Lower leg skin (tissue), 4 donors: ENCODE measurements at places on chromosomes 12 and 14.

GRCh38 chr12:49130151-49131050 lies 794 bp downstream of the TUBA1B start:
- DNase-seq = peak; percentile 90

DNA sequence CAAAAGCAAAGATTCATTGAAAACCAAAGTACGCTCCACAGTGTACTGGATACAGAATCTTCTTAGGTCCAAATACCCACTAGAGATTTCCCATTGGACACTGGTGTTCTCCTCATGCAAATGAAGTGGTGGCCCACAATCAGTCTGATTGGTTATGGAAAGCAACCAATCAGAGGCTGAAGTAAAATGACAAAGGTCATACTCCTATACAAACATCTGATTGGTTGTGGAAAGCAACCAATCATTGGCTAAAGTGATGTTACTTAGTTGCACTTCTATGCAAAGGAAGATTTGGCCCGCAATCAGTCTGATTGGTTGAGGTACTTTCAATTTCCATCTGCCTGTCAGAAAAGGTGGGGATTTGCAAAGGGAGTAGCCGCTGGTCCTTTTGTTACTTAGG lies 1.3 kb upstream of the WASHC3 start:
- no peak for DNase-seq

- DNase-seq = no peak
Observed at GRCh38 chr12:121786440-121786825, 7.1 kb downstream of the RHOF start.

- no peak for DNase-seq
Observed at GRCh38 chr12:58500399-58500798, 419.9 kb downstream of the LRIG3 start.

- DNase-seq = no peak
Observed at GRCh38 chr12:46659824-46660223, 166.0 kb downstream of the SLC38A4 start.

DNA sequence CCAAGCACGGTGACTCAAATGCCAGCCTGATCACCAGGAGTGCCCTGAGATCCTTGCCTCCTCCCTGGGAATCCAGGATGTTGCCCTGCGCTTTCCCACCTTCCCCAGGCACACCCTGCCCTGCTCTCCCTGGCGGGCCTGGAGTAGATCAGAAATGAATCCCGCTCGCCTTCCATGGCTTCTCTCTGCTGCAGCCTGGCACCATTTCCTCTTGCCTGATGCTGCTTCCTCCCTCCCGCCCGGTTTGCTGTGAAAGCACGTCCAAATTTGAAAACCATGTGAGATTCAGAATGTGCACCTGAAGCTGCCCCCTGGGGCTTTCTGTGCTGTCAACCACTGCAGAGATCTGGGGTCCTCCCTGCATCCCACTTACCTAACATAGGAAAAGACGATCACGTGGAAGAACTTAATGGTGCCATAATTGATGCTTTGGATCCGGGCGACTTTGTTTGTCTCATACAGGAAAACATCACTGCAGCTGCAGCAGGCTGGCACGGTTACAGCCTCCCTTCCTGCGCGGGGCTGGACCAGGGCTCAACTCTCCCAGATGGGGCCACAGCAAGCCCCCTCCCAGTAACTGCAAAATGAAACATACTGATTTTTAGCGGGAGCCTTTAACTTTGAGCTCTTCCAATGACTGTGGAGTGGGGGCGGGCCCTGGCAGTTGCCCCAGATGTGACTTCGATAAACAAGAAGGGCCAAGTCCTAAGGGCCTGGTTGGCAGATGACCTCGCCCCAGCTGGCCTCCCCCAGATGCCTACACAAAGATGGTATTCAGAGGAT lies 24.9 kb upstream of the C12orf76 start:
- peak; percentile 25 for DNase-seq

- no peak for DNase-seq
Observed at GRCh38 chr14:87014856-87015255, 978.1 kb downstream of the GALC start.

DNA sequence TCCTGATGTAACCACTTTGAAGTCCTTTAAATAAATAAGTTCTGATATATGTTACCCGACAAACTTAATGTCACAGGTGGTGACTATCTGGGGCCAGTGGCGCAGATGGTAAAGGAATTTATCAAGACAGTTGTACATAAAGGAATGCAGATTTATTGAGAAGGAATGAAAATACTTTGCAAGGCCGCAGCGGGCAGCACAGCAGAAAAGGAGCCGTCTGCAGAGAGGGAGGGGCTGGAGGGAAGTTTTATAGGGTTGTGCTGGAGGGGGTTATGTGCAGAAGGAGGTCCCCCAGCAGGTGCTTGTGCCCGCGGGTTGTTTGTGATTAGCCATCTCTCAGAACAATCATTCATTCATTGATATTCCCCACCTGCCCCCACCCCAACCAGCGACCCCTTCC lies 17.4 kb downstream of the GPRC5D start:
- DNase-seq = no peak

- DNase-seq = no peak
Observed at GRCh38 chr12:99833397-99833796, 151.3 kb downstream of the ANKS1B start.

DNA sequence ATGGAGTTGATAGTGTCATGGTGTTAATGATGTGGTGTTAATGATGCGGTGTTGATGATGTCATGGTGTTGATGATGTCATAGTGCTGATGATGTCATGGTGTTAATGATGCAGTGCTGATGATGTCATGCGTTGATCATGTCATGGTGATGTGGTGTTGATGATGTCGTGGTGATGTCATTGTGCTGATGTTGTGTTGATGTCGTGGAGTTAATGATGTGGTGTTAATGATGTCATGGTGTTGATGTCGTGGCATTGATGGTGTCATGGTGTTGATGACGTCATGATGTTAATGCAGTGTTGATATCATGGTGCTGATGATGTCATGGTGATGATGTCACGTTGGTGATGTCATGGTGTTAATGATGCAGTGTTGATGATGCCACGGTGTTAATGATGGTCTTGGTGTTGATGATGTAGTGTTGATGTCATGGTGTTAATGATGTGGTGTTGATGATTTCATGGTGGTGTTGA lies 49.1 kb upstream of the RIMBP2 start:
- no peak for DNase-seq

- no peak for DNase-seq
Observed at GRCh38 chr12:76037130-76038103, 5.8 kb upstream of the PHLDA1 start.

GRCh38 chr12:98446060-98446459 lies 69.3 kb upstream of the TMPO start:
- no peak for DNase-seq

GRCh38 chr14:104913435-104913834 lies 11.2 kb upstream of the PLD4 start:
- DNase-seq = peak; percentile 13

DNA sequence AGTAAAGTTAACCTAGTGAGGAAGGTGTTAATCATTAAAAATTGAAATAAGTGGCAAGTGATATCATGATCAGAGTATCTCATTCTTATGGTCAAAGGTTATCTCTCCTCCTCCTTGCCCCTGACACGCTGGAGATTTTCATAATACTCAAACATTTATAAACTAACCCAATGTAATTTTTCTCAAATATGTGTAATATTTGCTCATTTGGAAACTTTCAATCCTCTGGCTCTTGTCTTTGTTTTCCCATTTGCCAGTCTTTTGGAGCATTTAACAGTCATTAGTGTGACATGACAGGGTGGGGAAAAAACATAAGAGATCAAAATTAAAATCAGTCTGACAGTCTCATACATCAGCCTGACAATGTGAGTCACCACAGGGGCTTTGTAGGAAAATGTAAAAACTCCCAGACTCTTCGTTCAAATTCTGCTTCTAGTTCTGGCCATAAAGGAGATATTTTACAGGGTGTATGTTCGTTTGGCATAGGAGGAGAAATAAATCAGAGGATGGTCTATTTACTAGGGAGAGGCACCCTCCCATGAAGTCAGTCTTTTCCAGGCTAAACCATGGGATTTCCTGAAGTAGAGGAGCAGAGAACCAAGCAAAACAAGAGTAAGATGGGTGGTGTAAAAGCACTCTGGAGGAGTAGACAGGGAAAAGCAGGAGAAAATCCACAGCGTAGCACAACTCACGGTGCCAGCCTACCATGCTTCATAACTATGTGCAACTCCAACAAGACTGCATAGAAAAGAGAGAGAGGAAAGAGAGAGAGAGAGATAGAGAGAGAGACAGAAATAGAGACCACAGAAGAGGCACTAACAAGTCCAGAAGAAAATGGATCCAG lies 369.2 kb upstream of the PDE3A start:
- DNase-seq = no peak

DNA sequence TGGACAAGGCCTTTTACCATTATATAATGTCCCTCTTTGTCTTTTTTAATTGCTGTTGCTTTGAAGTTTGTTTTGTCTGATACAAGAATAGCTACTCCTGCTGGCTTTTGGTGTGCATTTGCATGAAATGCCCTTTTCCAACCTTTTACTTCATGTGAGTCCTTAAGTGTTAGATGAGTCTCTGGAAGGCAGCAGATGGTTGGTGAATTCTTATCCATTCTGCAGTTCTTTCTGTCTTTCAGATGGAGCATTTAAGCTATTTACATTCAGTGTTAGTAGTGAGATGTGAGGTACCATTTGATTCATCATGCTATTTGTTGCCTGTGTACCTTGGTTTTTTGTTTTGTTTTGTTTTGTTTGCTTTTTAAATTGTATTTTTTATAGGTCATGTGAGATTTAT lies 208.3 kb downstream of the GPHN start:
- no peak for DNase-seq

- peak; percentile 79 for DNase-seq
Observed at GRCh38 chr14:73463411-73463810, 5.1 kb upstream of the NUMB start.

- no peak for DNase-seq
Observed at GRCh38 chr14:21264025-21264801, 5.0 kb downstream of the HNRNPC start.

DNA sequence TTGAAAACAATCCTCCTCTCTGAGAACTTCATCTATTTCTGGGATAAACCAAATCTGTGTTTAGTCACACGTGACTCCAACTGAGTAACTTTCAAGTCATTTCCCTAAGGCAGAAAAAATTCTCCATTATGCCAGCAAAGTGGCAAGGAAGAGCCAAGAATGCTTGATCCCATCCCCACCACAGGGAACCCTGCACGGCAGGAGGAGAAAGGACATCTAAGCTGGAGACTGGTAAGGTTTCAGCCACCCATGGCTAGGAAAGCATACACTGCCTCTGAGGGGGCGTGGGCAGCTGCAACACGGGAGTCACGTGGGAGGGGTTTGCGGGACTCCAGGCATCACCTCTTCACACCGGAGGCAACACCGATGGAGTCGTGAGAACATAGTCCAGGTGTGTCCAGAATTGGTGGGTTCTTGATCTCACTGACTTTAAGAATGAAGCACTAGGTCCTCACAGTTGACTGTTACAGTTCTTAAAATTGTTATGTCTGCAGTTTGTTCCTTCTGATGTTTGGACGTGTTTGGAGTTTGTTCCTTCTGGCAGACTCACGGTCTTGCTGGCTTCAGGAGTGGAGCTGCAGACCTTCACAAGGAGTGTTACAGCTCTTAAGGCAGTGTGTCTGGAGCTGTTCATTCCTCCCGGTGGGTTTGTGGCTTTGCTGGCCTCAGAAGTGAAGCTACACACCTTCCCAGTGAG lies 2.7 kb upstream of the SIVA1 start:
- DNase-seq = no peak

DNA sequence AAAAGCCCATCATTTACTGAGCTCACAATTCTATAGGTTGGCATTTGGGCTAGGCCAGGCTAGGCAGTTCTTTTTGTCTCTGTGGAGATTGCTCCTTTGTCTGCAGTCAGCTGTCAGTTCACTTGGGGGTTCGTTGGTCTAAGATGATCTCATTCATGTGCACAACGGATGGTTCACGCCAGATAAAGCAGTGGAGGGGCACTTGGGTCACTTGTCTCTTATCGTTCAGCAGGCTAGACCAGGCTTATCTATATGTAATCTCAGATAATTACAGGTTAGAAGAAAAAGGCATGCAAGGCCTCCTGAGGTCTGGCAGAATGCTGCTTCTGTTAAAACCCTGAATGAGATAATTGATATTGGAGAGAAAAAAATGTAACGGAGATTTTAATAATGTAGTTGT lies 119.0 kb upstream of the ATP2B1 start:
- no peak for DNase-seq

- DNase-seq = no peak
Observed at GRCh38 chr14:64812412-64812811, 67.3 kb downstream of the SPTB start.

DNA sequence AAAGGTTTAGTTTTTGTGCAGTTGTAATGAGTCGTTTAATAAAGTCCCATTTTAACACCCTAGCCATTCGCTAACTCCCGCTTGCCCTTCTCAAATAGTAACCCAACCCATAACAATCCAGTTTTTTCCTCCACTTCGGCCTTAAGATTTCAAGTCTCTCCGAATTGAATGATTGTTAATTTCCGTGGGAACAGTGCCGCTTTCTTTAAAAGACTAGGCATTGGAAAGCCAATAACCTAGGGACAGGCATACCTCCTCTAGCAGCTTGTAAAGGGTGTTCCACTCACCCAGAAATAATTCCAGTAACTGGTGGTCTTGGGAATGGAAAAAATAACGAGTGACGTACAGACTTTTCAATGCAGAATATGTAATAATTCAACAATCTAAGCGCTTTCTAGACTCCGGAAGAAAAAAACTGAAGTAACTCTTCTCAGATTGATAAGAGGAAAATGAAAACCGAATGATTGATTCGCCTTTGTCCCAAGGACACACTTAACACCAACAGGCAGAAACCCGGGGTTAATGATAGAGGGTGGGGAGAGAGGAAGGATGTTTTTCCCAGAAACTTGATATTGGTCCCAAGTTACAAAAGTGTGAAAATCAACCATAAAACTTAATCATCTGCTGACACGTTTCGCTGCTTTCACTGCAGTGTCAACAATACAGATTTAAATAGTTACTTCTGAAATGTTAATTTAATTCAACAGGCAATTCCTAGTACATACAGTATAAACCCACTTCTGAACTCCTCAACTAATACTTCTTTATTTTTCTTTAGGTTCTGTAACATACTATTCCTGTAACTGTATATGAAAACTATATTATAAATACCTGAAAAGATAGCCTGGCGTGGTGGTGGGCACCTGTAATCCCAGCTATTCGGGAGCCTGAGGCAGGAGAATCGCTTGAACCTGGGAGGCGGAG lies 1.0 kb upstream of the SINHCAF start:
- no peak for DNase-seq

DNA sequence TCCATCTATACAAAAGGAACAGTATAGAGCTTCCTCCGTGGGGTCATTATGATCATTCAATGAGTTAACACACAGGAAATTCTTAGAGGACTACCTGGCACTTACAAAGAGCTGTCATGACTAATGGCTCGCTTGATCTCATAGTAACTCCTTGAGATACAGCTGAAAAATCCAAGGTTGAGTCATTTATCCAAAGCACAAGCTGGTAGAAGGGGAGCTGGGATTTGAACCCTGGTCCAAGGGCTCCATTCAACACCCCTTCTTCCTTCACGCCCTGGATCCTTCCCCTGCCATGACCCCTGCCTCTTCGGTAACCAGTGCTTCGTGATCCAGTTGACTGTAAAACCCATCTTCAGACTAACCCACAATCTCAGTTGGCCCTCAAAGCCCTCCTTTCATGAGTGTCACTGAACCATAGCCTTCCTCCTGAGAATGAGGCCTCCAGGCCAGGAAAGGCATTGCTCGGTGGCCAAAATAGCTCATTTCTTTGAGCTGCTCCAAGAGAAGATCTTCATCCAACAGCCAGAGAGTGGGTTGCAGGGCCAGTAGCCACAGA lies 7.8 kb downstream of the ZFP36L1 start:
- peak; percentile 87 for DNase-seq

GRCh38 chr12:65330331-65330730 lies 51.8 kb downstream of the MSRB3 start:
- DNase-seq = no peak
